CD4-positive, alpha-beta T cell treated with Interleukin-17A for 4 hours (primary cell): ENCODE measurements at places on chromosomes 1 and 21.
A peak's percentile ranks its signal among the peaks of the same experiment; 100 is the strongest.

- no peak for DNase-seq
These were observed 377.4 kb downstream of the LTN1 start for GRCh38 chr21:28615276-28615675.

DNA sequence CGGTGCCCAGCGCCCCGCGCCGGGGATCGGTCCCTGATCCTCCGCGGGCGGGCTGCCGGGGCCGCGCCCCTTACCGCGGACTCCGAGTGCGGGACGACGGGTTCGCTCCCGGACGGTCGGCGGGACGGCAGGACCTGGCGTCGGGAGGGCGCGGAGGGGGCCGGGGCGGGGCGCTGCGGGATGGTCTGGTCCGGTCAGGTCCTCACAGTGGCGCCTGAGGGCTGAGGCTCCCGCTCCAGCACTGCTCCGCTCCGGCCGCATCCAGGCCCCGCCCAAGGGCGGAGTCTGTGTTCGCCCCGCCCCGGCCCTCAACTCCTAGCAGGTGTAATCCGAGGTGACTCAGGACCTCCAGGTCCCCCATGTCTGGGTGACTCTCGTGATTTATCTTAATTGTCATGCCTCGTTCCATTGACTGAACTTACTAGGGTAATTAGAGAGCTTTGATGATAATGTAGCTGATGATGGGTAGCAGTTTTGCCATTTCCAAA, at the start of gene RAB3B:
Gene RAB3B (minus strand): TSS at position 223 of the 488 bp plus-strand sequence. CDS start 13,583 bp downstream, outside the sequence.
- DNase-seq, result peak; percentile 88

DNA sequence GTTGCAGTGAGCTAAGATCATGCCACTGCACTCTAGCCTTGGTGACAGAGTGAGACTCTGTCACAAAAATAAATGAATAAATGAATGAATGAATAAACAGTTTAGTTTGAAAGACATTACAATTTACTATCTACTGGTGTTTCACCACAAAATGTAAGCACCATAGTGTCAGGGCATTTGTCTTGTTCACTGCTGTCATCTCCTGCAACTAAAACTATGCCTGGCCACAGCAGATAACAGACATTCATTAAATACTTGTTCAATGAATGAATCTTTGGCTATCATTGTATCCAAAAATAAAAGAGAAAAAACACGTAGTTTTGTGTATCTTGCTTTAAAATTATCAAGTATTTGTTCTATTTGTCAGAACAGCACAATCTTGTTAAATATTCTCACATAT, 32.5 kb downstream of the SASS6 start:
- no peak for DNase-seq

DNA sequence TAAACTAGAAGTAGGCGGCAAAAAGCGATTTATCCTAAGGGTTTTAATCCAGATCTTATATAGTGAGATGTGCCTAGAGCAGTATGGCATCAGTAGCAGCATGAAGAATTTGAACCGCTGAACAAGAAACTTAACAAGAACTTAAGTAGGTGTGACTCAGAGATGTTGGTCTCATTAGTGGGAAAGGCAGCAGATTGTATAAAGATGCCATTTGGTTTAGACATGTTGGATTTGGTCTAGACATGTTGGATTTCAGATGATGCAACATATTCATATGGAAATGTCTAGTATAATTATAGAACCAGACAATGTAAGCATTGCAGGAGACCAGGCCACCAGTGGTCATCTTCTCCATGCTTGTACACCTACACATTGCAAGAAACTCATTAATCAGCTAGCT, 42.1 kb upstream of the ZP4 start:
- no peak for DNase-seq

GRCh38 chr1:243917177-243917862, 67.3 kb upstream of the AKT3 start:
- DNase-seq, result peak; percentile 25

DNA sequence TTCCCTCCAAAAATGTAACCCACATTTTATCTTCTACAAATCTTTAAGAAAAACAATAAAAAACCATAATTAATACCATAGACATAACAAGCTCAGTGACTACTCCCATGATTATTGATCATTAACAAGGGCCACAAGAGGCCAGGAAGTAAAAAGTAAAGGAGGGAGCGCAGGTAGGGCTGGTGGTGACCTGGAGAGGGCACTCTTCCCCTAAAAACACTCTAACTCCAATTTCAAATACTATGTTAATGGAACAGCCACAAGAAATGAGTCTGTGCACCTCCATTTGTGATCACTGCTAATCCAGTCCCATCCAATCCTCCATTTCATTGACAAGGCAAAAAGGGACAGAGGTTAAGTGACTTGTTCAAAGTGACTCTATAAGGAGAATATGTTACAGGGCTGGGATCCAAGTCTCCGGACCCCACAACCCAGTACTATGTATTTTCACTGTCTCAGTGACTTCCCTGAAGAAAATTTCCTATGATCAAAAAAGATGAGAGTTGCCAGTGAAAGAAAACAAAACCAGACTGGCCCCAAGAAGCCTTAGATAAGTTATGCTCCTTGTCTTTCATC, 41.2 kb upstream of the CFAP298 start:
- DNase-seq, result peak; percentile 31

DNA sequence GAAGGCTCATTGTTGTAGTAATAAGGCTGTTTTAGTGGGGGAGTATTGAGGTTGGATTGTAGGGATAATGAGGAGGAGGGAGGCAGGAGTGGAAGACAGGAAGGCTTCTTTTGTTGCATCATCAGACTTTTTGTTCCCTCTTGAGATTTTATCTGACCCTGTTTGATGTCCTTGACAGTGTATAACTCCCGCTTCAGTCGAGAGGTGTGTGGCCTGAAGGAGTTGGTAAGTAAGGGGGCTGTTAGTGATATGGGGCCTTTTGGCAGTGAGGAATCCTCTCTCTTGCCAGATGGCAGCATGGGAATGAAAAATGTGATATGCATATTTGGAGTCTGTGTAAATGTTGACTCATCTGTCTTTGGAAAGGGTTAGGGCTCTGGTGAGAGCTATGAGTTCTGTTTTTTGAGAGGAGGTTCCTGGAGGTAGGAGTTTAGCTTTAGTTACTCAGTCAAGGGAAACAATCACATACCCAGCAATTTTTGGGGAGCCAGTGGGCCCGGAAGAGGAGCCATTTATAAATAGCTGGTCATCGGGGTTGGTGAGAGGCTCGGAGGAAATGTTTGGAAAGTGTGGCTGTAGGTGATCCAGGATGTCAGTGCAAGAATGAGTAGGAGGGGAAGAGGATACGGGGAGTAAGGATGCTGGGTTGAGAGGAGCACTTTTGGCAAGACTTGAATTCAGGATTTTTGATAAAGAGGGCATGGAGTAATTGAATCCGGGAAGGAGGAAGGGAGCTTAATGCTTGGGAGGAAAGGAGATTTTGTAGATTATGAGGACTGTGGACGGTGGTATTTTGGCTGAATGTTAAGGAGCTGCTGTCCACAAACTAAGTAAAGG, 136.7 kb upstream of the ETV3 start:
- no peak for DNase-seq

- no peak for DNase-seq
These were observed 76.0 kb upstream of the PPM1J start for GRCh38 chr1:112790920-112791722.

DNA sequence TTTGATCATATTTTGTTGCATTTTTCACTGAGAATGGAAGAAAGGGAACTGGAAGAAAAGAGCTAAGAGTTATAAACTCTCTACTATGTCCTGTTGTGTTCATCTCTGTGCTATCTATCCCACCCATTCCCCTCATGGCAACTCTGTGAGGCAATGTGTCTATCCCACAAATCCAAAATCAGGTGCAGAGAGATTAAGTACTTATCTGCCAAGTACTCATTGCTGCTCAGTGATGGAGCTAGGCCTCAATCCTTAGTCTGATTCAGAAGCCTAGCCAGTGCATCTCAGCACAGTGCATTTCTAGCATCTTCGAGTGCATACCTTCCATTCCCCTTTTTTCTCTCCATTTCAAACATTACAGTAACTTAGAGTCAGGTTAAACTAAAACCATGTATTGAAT, 270.6 kb downstream of the TPR start:
- DNase-seq, result no peak

- no peak for DNase-seq
These were observed 206.4 kb upstream of the PTGFR start for GRCh38 chr1:78284354-78284753.

- no peak for DNase-seq
These were observed 8.9 kb downstream of the SETSIP start for GRCh38 chr1:92066321-92066720.

- no peak for DNase-seq
These were observed 23.9 kb upstream of the ABCA4 start for GRCh38 chr1:94144836-94145235.

GRCh38 chr1:236280438-236281197, 1.1 kb downstream of the ERO1B start:
- peak; percentile 33 for DNase-seq

DNA sequence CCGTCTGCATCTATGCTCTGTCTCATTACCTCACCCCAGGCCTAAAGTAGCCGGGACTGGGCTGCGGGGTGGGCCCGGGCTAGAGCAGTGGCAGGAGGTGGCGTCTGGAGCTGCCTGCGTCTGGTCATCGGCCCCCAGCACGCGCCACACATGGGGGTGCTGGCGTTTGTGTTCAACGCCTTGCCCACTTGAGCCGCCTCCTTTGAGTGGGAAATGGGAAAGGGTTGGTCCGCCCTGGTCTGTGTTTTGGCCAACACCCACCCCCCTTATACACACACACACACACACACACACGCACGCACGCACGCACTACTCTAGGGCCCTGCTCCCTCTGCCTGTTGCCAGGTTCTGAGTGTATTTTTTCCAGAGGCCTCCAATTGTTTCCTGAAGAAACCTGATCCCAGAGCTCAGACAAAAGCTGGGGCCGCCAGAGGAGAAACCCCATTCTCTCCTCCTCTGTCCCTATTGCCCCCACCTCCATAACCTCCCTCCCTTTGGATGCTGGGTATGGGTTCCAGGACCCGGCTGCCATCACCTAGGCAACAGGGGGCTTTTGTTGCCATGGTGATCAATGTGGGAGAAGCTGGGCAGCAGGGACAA, 10.1 kb downstream of the VANGL2 start:
- no peak for DNase-seq

DNA sequence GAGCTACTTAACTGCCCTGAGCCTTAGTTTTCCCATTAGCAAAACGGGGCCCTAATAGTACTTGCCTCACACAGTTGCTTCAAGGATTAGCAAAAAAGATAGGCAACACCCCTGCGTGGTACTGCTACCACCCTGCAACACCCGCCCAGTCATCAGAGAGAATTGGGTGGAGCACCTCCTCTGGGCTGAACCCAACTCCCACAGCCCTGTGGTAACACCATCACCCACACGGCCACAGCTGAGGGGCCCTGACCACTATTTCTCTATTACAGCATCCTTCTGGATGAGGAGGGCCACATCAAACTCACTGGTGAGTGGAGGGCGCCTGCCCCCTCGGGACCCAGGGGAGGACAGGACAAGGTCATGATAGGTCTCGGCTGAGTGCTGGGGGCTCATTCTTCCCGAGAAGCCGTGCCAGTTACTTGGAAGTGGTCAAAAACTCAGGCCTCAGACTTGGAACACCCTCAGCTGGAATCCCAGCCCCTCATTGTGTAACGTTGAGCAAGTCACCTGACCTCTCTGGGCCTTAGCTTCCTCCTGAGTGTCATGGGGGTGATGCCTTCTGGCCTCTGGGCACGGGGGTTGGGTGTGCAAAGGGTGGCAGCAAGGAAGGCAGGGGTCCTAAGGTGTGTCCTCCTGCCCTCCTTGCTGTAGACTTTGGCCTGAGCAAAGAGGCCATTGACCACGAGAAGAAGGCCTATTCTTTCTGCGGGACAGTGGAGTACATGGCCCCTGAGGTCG, 24.6 kb downstream of the RPS6KA1 start:
- DNase-seq, result no peak

- DNase-seq, result no peak
These were observed 78.4 kb downstream of the AK5 start for GRCh38 chr1:77360256-77360655.

- DNase-seq, result peak; percentile 85
These were observed 11.7 kb upstream of the HSD11B1 start for GRCh38 chr1:209692745-209693504.

DNA sequence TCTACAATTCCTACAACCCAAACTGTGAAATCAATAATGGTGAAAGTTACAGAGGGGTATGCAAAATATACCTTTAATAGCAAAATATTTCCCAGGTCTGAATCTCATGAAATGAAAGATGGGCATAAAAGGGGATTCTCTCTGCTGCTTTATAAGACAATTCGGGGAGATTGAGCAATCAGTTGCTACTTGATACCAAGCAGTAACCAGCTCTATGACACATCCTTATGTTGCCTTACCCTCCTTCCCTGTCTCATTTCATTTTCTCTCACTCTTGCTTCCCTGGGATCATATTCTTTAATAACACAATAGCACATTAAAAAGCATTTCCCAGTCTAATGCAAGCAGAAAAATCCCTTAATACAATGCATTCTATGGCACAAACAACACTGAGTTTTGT, 29.0 kb downstream of the ZSWIM5 start:
- no peak for DNase-seq

DNA sequence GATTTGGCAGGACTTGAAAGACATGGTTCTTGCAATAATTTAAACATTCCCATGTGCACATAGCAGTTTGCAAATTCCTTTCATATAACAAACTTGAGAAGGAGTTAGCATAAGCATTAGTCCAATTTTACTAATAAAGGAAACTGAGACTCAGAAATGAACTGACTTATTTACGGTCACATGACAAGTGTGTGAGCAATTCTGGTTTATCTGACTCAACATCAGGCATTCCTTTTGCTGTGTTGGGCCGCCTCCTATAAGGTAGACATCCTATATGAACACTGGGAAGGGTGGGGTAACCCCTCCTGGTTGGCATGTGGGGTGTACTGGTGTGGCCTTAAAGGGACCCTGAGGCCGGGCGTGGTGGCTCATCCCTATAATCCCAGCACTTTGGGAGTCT, 8.5 kb upstream of the CPT2 start:
- DNase-seq, result no peak

DNA sequence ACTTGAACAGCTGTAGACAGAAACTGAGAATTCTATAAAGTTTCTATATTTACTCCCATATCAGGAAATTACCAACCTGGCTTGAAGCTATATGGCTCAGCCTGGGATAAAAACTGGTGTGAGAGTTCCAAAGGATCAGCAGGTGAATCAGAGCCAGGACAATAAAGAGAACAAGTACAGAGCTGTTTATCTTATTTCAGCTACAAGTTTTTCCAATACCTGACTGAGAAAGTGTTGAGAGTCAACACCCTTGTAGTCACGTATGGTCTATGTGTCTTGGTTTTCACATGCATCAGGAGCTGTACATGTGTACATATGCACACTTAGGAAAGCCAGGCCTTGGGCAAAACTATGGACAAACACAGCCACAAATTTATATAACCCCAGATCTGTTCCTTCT, 40.7 kb upstream of the CXADR start:
- DNase-seq, result no peak
